Substantia nigra (tissue), 51 donors: ENCODE measurements at places on chromosomes 13 and 19.

- DNase-seq, result no peak
Observed at GRCh38 chr13:107842562-107843180, 372.7 kb downstream of the LIG4 start.

GRCh38 chr13:51957377-51958216 is 53.7 kb downstream of the ATP7B start:
- DNase-seq, result no peak

GRCh38 chr19:34734537-34735103 is 577 bp downstream of the ZNF181 start:
- DNase-seq, result no peak

DNA sequence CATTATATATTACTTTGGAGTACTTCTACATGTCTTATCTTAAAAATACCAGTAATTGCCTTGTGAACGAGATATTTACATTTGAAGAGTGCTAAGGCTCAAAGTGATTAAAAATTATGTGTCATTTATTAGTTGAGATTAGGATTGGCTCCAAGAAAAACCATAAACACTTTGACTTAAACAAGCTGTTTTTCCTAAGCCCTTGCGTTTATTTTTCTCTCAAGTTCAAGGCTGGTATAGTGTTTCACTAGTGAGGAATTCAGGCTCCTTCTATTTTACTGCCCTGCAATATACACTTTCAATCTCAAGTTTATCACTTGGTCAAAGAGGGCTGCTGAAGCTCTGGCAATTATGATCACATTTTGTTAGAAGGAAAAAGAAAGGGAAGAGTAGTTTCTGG is 49.9 kb downstream of the UFM1 start:
- no peak for DNase-seq

DNA sequence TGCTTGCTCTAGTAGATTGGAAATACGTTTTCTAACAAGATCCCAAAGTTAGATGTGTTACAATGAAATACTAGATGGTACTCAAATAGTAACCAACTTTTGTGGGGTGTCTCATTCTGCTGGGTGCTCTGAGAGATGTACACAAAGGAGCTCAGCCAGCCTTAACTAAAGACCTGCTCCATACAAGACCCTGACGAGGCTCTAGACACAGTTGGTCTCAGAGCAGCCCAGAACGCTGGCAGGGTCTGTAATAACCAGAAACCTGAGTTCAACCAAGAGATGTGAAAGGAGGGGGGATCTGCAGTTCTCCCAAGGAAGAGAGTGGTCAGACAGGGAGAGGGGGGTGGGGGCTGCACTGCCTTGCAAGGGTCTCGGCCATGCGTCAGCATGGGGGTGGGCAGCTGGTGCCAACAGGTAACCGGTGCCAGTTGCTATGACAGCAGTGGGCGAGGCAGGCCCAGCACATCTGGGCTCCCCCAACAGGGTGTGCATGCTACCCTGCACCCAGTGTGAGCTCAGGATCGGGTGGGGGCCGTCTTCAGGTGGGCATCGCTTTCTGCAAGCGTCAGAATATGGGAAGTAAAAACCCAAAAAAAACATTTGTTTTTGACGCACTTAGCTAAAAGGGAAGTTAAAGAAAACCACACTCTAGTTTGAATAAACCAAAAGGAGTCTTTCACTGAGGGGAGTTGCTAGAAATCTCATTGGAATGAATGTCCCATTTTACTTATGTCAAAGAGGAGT is 68.0 kb upstream of the GPR183 start:
- no peak for DNase-seq

DNA sequence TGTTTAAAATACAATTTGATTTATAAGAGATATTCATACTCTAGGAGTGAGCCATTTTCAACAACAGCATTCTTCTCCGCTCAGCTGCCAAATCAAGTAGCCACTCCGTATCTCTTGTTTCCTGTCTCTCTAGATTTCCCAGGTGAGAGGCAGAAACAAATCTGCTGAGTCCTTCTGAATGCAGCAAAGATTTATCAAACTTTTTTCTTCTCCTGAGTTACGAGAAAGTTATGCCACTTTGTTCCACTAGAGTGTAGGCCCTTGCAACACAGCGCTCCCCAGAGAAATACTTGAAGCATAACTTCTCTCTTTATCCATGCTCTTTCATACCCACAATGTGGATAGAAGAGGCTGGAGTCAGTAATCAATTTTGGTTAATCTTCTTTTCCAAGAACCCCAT is 1960.8 kb downstream of the OLFM4 start:
- no peak for DNase-seq

DNA sequence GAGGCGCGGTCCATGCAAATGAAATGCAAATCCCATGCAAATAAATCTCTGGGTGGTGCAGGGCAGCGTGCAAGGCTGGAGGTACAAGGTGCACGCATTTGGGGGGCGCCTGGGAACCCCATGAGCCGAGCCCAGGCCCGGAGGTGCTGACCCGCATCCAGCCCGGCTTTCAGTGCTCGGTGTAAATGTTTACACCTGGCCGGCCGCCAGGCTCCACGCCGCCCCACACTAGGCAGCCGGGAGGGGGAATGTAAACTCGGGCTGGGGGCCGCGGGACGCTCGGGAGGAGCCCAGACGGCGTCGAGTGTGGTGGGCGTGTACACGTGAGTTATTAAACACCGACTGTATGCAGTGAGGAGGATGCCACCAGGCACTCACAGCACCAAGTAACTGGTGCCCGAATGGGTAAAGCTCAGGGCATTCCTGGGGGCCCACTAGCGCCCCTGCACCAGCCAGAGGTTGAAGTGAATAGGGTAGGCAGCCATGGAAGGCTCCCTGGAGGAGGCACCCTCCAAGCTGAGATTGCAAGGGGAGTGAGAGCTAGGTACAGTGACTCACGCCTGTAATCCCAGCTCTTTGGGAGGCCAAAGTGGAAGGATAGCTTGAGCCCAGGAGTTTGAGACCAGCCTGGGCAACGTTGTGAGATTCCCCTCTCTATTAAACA is 17.2 kb downstream of the FUT6 start:
- no peak for DNase-seq
